ENCODE measurements at places on chromosomes 1 and 21.

DNA sequence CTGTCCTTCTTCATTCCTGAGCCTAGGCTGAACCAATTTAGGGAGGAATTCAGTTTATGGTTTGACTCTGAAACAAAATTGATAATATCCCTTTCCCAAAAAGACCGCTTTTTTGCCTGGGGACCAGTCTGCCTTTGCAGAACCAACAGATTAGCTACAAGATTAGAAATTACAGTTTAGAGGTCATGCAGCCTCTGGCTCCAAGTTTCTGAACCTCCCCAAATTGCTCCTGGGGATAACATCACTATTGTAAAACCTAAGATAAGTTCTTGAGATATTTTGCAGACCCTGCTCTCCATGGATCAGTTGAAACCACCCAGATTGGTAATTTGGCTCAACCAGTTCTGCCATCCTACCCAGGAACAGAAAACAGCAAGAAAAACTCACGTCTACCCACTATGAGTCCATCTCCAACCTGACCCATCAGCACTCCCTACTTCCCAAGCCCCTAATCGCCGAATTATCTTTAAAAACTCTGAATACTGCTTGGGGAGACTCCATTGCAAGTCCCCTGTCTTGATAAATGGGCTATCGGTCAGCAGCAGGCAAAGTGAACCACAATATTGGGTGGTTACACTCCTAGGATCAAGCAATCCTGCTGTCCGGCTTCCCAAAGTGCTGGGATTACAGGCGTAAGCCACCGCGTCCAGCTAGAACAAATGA lies 605 bp upstream of the RABGGTB start:
- no peak for DNase-seq

DNA sequence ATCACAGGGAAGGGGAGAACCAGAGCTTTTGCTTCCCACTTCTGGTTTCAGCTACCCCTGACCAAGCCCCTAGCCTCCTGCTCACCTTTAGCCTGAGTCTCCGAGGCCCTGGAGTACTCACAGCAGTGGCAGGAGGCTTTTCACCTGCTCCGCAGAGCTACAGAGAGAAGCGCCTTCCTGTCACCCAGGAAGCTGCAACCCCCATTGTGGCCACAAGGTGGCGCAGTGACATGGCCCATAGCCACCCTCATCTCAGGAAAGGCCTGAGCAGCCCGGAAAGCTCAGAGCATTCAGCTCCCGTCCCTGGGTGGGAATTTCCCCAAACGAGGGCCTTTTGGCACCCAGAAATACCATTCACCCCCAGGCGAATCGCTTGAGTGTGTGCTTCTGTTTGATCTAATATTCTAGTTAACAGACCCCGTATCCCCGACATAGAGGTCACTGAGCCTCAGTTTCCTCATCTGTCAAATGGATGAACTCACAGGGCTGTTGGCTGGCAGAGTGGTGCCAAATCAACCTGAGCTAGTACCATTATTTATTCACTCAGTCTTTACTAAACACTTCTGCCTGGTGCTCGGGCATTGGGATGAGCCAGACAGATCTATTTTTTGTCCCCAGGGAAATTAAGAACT lies 25.3 kb downstream of the A3GALT2 start:
- DNase-seq, result peak; percentile 89

DNA sequence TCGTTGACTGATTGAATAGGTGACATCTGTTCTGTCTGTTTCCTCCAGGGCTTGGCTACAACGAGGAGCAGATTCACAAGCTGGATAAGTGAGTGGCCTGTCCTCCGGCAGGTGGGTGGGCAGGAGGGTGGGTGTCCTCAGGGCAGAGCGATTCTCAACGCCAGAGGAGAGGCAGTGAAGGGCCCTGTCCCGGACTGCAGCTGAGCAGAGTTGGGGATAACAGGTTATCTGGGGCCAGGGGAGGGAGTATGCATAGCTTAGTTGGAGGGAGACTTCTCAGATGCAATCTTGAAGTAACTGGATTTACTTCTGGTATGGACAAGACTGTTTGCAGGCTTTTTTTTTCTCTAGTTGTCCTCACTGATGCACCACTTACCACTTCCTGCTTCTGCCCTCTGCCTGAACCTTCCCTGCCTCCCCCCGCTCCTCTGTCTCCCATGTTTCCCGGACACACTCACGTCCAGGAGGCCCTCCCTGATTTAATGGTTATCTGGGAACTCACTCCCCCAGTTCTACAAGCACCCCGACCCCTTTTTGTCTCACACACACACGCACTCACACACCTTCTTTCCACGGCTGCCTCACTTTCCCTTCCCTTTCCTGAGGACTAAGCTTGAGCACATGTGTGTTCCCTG lies 16.4 kb upstream of the RASSF5 start:
- DNase-seq, result no peak

DNA sequence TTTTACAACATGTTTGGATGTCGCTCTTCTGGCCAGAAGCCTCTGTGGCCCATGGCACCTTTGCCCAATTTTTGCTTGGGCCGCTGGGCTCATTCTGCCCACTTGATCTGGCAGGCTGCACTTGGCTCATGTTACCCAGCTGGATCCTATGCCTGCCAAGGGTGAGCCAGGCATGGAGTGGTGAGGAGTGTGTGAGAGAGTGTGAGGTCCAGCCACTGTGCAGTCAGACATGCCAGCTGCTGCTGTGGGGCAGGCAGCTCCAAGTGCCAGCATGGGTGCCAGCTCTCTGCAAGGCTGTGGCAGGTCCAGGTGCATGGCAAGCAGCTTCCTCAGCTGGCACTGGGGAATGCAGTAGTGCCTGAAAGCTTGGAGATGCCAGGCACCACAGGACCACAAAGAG lies 71.0 kb downstream of the EBNA1BP2 start:
- DNase-seq, result no peak

- DNase-seq, result no peak
These were observed 102.6 kb upstream of the PPP2R5A start for GRCh38 chr1:212182579-212182978.

DNA sequence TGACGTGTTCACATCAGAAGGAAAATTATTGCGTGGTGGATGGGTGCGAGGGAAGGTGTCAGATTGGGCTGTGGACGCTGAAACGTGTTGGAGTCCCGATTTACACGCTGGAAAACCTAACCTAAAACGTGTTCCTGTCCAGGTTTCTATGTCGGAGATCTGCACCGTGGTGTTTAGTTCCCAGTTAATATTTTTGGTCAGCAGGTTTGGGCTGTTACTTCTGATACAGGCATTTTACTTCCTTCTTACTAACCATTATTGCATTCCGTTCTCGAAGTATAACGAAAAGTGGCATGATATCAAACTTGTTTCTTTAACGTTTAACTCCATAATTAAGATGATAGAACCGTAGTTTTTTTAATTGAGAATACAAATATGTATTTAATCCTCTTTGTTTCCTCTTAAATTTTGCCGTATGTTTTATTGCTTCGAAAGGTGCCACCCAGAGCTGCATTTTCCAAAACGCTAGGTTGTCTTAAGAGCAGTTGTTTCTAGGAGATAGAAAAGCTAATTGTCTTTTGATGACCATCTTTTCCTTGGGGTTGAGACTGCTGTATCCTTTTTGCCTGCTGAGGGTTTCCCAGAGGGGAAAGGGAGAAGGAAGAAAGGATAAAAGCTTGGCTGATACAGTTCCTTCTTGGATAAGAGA lies 1.3 kb downstream of the ADARB1 start:
- no peak for DNase-seq

GRCh38 chr1:205466595-205467220 lies 10.9 kb upstream of the BLACAT1 start:
- DNase-seq, result no peak

- no peak for DNase-seq
These were observed 8.3 kb upstream of the MPZL1 start for GRCh38 chr1:167713330-167714081.

DNA sequence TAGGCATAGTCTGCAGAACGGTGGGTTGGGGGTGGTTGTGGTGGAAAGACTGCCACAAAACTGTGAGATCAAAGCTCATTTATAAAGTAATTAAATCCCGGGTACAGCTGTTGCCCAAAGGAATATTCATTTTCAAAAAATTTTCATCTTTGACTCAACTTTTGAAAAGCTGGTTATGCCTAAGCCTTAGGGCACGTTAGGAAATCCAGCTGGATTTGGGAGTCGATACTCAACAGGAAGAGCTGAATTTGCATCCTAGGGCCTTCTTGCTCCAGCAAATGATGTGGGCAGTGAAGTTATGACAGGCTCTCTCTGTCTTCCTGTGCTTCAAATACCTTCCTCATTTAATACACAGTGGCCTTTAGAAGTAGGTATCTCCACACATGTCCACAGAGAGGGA lies 31.7 kb downstream of the ZP4 start:
- DNase-seq, result no peak

GRCh38 chr1:115041654-115042053 lies 12.0 kb downstream of the TSHB start:
- no peak for DNase-seq

- DNase-seq, result no peak
These were observed 997 bp downstream of the RSPH1 start for GRCh38 chr21:42495027-42495426.

GRCh38 chr1:102967786-102968185 lies 140.5 kb downstream of the COL11A1 start:
- DNase-seq, result no peak

- DNase-seq, result no peak
These were observed 68.7 kb downstream of the ARID4B start for GRCh38 chr1:235259133-235259778.

DNA sequence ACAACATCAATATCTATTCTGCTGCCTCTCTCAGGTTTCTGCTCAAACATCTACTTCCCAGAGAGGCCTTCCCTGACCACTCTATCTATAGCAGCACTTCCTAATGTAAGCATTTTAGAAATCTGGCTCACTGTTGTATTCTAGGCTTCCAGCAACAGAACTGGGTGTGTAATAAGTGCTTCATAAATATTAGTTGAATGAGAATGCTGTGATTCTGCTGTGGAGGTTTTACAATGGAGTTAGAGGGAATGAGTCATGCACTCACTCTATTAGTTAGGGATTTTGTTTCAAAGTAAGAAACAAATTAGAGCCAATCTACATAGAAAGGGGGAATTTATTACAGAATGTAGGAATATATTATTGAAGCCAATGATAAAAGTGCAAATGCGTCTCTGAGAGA lies 38.6 kb upstream of the SLC35F3 start:
- DNase-seq, result no peak
